ENCODE measurements at places on chromosomes 16 and 17.

DNA sequence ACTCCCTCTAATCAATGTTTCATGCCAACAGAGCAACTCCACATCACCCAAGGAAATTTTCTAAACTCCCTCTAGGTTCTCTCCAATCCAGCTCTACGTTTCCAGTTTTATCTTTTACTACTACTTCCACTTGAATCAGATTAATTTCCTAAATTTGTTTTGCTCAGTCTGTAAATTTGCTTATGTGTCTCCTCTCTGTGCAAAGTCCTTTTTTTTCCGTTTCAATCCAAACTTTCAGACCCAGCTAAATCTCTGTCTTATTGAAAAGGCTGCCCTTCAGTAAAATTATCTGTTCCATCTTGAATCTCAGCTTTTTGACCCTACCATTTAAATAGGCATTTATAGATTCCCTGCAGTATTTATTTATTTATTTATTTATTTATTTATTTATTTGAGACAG is 61.4 kb upstream of the COX10 start:
- DNase-seq: no peak

DNA sequence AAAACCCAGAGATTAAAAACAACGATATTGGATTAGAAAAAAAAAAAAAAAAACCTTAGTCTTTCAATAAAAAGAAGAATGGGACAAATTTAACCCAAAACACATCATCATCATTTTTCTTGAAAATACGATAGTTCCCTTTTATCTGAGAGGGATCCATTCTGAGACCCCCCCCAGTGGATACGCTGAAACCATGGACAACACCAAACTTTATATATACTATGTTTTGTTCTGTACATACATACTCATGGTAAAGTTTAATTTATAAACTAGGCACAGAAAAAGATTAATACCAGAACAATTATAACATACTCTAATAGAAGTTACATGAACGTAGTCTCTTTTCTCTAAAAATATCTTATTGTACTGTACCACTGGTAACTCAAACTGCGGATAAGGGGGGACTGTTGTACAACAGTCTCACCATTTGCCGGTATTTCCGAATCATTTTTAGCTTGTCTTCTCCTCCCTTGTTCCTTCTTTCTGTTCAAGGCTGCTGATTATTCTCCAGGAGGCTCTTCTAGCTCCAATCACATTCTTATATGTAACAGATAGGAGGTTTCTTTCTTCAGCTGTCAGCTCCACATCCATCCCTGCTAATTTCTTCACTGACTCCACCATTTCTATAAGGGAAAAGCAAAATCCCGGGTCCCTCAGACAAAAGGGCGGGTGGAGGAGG is 37.0 kb downstream of the RNF135 start:
- DNase-seq: no peak

GRCh38 chr17:39104657-39105056 is 46.8 kb downstream of the PLXDC1 start:
- no peak for DNase-seq

- no peak for DNase-seq
Measured at GRCh38 chr17:72175787-72176515, 55.1 kb downstream of the SOX9 start.

Measured in GM20000 (cell line).